ENCODE measurements at places on chromosomes 12 and 14.

DNA sequence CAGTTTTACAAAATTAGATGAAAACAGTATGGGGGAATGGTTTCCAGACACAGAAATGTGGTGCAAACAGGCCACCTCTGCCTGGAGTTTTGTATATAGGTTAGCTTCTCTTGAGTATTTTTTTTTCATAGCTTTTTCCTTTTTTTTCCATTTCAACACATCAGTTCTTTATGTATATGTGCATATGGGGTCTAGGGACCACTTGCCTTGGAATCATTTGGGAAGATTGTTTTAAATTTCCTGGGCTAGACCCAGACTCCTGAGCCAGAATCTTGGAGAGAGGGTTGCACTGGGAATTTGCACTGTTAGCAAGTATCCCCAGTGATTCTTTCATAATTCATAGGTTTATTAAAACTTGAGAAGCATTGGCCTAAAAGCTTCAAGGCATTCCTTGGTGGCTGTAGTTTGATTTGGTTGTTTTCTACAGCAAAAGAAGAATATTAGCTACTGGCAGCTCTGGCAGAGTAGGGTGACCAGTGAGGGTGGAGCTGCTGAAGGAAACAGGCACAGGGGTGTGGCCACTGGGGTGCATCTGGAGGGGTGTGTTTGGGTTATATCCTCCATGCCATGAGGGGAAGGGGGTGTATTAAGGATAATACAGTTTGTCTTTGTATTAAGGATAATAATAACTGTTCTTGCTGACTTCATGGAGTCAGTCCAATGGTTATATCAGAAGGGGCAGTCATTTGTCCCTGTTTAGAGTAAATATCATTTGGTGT, 22.8 kb downstream of the PPP1R36 start:
- DNase-seq = no peak

- DNase-seq = no peak
These were observed 57.6 kb downstream of the SSPN start for GRCh38 chr12:26252946-26253345.

GRCh38 chr12:77402716-77403115, 337.3 kb upstream of the E2F7 start:
- DNase-seq = no peak

GRCh38 chr12:127803545-127803944, 463.4 kb upstream of the TMEM132C start:
- DNase-seq = no peak

GRCh38 chr12:12486661-12487240, 75.9 kb downstream of the DUSP16 start:
- DNase-seq = no peak

- DNase-seq = no peak
These were observed 60.9 kb upstream of the OR4E1 start for GRCh38 chr14:21734457-21735074.

- no peak for DNase-seq
These were observed 485.8 kb downstream of the VRK1 start for GRCh38 chr14:97283005-97283403.

DNA sequence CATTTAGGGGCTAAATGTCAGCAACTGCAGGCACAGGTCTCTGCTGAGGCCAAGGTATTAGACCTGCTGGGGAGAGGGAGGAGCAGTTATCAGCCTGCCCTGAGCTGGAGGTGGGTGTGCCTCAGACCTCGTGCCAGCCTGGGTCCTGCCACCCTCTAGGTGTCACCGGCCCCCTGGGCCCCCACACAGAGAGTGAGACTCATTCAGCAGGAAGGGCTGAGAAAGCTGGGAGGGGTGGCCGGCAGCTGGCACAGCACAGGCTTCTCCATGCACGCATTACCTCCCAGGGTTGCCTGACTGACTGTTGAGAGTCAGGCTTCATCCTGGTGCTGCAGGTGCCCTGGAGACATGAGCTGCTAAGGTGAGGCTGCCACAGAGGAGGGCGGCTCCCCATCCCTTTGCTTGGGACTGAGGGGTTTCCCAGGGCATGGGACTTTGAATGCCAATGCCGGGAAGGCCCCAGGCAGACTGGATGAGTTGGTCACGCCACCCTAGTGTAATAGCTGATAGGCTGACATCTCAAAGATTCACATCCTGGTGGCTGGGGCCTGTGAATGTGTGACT, 75.3 kb upstream of the C14orf180 start:
- peak; percentile 21 for DNase-seq

- DNase-seq = no peak
These were observed 394.6 kb downstream of the MED13L start for GRCh38 chr12:115882936-115883335.

DNA sequence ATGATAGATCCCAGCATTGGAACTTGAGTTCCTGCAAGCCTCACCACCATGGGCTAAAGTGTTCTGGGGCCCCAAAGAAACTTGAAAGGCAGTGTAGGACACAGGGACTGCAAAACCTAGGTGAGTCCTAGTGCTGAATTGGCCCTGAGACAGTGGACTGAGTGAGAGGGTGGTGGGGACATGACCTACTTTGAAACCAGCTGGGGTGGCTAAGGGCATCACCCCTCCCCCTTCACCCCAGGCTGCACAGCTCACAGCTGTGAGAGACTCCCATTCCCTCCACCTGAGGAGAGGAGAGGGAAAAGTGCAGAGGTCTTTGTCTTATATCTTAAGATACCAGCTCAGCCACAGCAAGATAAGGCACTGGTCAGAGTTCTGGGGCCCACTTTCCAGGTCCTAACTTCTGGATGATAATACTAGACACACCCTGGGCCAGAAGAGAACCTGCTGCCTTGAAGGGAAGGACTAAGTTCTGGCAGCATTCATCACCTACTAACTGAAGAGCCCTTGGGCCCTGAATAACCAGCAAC, 62.5 kb downstream of the MAPKAPK5 start:
- DNase-seq = no peak

DNA sequence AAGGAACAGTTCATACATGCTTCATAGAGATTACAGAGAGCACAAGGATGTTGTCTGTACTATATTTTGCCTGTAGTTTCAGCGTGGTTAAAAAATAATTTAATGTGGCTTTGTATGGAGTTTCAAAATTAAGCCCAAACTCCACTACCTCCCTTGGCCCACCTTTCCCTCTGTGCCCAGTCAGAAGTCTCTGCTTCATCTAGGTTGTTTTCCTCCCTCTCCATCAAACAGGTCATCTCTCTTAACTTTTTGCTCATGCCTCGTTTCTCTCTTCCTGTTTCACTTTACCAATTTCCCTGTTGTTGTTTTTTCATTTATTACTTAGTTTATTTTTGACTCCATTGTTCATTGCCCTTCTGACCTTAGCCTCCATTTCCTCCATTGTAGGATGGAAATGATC, 94.9 kb upstream of the NEDD1 start:
- no peak for DNase-seq

GRCh38 chr14:82510007-82510406, 976.4 kb upstream of the SEL1L start:
- DNase-seq = no peak

DNA sequence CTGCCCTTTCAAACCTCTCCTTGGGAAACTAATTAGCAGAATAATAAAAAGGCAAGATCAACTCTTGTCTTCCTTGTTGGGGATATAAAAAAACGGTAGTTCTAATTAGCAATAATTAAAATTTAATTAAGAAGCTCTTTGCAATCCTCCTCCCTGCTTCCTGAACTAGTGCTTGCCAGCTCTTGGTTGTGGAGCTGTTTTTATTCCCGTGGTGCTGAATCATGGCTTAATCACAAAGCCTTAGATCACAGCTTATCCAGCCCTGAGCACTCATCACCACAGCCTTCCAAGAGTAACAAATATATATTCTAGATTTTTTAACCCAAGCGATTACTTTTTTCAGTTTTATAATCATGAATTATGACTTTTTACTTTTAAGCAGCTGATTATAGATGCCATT, 63.2 kb upstream of the INSM2 start:
- DNase-seq = no peak

GRCh38 chr12:22312336-22312735, 22.2 kb downstream of the ST8SIA1 start:
- peak; percentile 20 for DNase-seq

DNA sequence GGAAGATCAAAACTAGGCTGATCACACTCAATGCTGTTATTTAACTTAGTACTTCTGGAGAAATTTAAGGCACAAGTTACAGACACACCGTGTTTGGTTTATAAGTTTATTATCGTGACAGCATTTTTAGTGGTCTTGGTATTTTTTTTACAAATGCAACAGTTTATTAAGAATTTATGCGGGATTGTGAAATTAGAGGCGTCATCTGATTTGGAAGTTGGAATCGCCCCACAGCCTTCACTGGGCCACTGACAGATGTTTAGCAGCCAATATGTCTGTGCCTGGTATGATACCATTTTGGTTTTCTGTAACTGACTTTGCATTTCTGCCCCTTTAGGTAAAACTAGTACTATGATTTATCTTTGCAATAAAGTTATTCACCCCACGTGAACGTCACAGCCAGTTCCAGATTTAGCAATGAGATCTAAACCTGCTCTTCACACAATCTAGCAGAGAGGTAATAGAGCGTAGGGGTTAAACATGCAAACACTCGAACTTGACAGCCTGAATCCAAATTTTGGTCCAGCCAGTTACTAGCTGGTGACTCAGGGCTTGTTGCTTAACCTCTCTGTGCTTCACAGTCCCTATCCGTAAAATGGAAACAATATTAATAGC, 73.2 kb upstream of the SSTR1 start:
- DNase-seq = no peak

All from posterior cingulate gyrus (tissue), 11 donors.